ENCODE measurements at places on chromosomes 16 and 17.

DNA sequence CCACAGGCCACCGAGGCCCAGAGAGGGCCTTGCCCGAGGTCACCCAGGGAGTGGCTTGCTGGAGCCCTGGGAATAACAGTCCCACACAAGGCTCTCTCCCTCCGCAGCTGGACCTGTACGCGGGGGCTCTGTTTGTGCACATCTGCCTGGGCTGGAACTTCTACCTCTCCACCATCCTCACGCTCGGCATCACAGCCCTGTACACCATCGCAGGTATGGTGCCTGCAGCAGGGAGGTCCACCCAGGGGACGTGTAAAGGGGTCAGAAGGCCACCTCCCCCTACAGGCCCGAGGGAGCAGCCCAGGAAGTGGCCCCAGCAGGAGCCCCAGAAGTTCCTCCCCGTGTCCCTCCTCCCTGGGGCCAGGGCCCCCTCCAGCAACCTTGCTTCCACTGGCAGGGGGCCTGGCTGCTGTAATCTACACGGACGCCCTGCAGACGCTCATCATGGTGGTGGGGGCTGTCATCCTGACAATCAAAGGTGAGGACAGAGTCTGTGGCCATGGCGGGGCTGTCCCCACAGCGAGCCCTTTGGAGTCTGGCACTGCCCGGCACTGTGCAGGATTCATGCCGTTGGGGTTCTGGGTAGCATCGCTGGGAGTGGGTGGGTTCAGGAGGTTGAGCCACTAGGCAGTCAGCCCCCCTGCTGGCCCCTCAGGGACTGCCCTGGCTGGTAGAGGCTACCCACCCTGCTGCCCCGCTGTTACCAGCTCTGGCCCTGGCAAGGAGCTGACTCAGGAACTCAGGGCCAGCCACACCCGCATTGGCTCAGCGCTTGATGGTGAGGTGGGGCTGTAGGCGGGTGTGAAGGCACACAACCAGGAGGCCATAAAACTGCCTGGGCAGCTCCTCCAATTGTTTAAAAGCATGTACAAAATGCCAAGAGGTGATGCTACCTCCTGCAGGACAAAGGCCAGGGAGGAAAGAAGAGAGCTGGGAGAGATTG, 17.3 kb downstream of the SLC5A10 start:
- DNase-seq = no peak

DNA sequence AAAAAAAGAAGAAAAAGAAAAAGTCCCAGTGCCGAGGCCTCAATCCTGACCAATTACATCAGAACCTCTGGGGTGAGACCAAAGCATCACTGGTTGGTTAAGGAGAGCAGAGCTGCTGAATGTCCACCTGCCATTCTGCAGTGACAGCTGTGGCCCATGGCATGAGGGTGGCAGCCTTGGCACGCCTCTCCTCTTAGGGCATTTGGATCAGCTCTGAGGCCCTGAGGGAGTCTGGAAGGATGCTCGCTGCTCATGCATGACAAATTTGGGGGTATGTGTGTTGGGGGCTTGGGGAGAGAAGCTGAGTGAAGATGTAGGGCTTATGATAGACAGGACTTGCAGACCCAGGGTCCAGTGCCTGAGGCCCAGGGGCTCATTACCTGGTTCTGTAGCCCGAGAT, 26.3 kb downstream of the MYLK3 start:
- no peak for DNase-seq

DNA sequence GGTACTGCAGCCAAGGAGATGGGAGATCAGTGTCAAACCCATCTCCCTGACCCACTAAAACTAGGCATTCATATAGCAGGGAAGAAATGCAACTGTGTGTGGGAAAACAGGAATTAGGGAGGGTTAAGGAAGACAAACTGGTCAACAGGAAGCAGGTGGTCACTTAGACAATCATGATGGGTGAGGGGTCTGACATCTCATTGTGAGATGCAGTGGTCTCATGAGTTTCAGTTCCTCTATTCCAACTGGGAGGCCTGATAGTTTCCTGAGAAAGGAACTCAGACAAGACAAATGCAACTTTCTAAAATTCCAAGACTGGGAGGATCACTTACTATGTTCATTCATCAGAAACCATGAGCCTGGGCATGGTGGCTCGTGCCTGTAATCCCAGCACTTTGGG, 361.4 kb upstream of the C16orf82 start:
- no peak for DNase-seq

GRCh38 chr16:51365715-51366114, 214.6 kb upstream of the SALL1 start:
- no peak for DNase-seq

GRCh38 chr17:52930145-52930544, 771.6 kb upstream of the CA10 start:
- DNase-seq = no peak
